ENCODE measurements at places on chromosomes 6 and 20. TPM values are rescaled to one million over a fixed set of nuclear protein-coding genes. Genes with fewer than 3 reads are reported as not detected.

The PGC gene
- total RNA-seq, result not detected

The DUSP15 gene
- total RNA-seq, result 7.2 TPM

The TP53TG5 gene
- total RNA-seq, result 1.5 TPM

The SEC23B gene
- total RNA-seq, result 14.9 TPM

The TBC1D32 gene
- total RNA-seq, result 2.5 TPM

The CFAP61 gene
- total RNA-seq, result 0.75 TPM

The GNAS-AS1 gene
- 0.50 TPM for total RNA-seq

The ULBP3 gene
- total RNA-seq, result 2.4 TPM

The CLPSL1 gene
- not detected for total RNA-seq

Data from right cardiac atrium (tissue), 5 donors.